ENCODE measurements at places on chromosomes 5 and 9. TPM values are rescaled to one million over a fixed set of nuclear protein-coding genes. Genes with fewer than 3 reads are reported as not detected.

CORO2A gene
- 2.6 TPM for total RNA-seq

F12 gene
- total RNA-seq, result not detected

FAM151B gene
- total RNA-seq, result 3.9 TPM

MOB3B gene
- 13.0 TPM for total RNA-seq

KCNT1 gene
- total RNA-seq, result 0.51 TPM
